ENCODE measurements at places on chromosomes 16 and 17. TPM values are rescaled to one million over a fixed set of nuclear protein-coding genes. Genes with fewer than 3 reads are reported as not detected.

SOX8 gene
- total RNA-seq = 0.17 TPM

PRSS36 gene
- total RNA-seq = 0.50 TPM

GRCh38 chr16:15807603-15808009 lies 49.2 kb downstream of the MYH11 start:
- no peak for DNase-seq

GRCh38 chr17:70375406-70375805 lies 206.1 kb downstream of the KCNJ2 start:
- DNase-seq = no peak

- no peak for DNase-seq
Observed at GRCh38 chr17:10557422-10557821, 8.0 kb upstream of the MYH2 start.

HOXB2 gene
- 0.67 TPM for total RNA-seq

DNA sequence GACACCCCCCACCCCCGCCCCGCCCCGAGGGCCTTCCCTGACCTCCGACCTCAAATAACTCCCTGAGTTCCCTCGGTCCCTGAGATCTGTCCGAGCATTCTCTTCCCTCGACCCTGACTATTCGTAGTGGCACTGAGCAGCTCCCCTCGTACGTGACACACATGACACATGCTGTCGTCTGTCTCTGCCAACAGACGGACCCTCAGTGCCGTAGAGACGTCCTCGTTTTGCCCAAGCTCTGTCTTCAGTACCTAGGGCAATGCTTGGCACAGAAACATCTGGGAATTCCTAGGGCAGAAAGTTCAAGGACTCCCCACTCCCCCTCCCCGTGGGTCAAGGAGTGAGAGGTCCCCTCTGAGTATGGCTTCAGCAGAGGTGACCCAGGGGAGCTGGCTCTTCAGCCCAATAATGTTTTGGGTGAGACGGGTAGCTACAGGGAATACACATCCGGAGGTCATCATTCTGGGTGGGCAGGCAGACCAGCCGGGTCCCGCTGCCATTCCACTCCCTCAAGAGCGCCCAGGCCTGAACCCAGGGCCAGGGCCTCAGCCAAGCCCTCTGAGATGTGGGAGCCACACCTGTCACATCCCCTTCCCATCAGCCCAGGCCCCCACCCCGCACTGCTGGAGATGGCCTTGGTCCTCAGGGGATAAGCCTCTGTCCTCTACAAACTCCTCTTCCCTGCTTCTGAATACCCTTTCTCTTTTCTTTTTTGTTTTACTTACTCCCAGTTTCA lies 671 bp upstream of the FADS6 start:
- no peak for DNase-seq

GRCh38 chr17:68612923-68613292 lies 11.7 kb upstream of the FAM20A start:
- DNase-seq = no peak

DNA sequence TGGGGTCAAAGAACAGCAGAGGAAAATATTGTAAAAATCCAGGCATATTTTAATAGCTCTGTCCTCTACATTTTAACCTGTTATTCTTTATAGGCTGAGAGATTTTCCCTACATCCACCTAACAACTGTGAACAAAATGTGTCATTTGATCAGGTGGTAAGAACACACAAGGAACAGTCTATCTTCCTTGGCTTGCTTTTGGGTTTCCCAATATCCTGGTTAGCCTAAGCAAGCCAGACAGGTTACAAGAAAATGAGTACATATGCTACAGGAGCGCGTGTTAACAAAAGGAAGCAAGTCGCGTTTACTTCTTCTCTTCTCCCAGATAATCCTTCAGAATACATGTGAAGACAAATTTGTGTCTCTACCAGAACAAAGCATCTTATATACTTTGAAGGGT lies 31.0 kb upstream of the PITPNM3 start:
- DNase-seq = no peak

- no peak for DNase-seq
Observed at GRCh38 chr17:44203731-44204440, 4.2 kb upstream of the ATXN7L3 start.

DNA sequence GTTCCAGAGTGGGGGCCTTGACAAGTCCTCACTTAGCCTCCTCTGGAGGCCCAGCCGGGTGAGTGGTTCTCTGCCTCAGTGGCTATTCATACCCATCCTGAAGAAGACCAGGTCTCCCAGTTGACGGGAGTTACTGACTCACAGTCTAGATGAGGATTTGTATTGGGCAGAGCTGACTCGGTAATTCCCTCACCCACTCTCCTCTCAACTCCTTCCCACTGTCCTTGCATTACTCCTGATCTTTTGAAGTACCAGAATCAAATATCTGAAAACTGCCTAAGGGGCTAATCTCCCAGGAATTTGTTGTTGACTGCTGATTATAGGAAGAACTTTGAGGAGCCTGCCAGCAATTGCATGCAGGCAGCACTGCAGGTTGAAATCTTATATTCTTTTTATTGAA lies 14.2 kb downstream of the SAP30BP start:
- DNase-seq = no peak

Data from liver (tissue), 10 donors.